Liver (tissue), 10 donors: ENCODE measurements at places on chromosomes 4 and X. TPM values are rescaled to one million over a fixed set of nuclear protein-coding genes. Genes with fewer than 3 reads are reported as not detected.

- no peak for DNase-seq
- H3K4me1 ChIP-seq, result no peaks in the 10 kb centered on the region
- H3K27ac ChIP-seq, result no peak overlapping the region
- H3K4me3 ChIP-seq, result no peak overlapping the region
These were observed 229.1 kb upstream of the FSTL5 start for GRCh38 chr4:162392946-162393345.

DNA sequence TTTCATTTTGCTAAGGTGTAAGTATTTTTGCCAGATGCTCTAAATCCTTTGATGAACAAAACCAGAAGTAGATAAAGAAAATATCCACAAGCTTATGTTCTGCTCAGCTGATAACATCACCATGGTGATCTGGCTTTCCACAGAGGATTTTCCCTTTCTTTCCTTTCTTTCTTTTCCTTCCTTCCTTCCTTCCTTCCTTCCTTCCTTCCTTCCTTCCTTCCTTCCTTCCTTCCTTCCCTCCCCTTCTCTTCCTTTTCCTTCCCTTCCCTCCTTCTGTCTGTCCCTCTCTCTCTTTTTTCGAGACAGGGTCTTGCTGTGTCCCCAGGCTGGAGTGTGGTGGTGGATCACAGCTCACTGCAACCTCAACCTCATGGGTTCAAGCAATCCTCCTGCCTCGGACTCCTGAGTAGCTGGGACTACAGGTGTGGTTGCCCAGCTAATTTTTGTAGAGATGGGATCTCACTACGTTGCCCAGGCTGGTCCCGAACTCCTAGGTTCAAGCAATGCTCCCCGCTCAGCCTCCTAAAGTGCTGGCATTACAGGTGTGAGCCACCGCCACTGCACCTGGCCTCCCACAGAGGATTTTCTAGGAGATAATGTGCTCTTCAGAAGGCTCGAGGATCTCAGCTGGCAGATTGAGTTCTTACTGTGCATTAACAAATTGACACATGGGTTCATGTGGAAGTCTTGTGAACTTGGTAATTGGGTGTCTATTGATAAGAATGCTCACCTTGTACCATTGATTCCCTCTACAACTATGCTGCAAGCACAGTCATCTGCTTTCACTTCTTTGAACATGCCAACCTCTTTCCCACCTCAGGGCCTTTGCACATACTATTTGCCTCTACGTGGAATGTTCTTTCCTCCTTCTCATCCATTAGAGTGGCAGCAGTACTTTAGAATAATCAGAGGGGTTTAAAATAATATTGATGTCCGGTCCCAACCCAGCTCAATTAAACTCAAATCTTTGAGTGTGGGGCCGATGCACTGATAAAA lies 1.4 kb upstream of the RHOH start:
- H3K4me3 ChIP-seq, result no peak overlapping the region
- no peak for DNase-seq
- H3K27me3 ChIP-seq, result no peaks in the 10 kb centered on the region
- peaks cover 4% of the 10 kb centered on the region for H3K4me1 ChIP-seq
- no peak overlapping the region for H3K27ac ChIP-seq

DNA sequence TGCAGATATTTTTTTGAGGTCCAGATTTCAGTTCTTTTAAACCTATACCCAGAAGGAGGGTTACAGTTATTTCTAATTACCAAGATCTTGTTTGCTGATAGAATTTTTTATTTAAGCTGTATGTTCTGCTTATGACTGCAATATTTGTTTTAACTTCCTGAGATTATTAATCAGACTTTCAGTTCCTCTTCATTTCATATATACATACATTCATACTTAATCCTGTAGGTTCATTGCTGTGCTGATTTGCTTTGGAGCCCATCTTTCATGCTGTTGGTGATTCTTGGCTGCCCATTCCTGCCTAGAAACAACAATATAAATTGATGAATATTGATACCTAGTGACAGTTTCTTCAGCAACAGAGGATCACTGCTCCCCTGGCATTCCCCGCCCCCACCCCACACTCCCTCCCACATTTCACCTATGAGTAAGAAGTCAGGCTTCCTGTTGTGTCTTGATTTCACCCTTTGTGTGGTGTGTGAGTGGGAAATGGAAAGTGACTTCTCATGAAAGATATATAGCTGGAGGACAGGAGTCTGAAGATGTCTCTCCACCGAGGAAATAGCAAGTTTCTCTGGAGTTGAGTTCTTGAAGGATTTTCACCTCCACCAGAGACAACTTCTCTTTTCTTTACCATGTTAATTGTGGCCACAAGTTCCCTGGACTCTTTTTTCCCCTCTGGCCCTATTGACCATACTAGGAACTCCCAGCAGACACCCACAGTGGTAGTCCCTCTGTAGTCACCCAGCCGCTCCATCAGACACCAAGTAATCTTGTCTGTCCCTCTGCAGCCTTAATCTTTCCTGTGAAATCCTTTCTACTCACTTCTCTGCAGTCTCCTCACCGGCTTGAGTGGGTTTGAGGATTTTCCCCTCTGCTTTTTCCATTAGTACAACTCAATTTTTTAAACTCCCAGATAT lies 118.4 kb downstream of the ASB9 start:
- no peaks in the 10 kb centered on the region for H3K27me3 ChIP-seq
- H3K27ac ChIP-seq, result no peak overlapping the region
- no peak for DNase-seq
- no peak overlapping the region for H3K4me3 ChIP-seq

DNA sequence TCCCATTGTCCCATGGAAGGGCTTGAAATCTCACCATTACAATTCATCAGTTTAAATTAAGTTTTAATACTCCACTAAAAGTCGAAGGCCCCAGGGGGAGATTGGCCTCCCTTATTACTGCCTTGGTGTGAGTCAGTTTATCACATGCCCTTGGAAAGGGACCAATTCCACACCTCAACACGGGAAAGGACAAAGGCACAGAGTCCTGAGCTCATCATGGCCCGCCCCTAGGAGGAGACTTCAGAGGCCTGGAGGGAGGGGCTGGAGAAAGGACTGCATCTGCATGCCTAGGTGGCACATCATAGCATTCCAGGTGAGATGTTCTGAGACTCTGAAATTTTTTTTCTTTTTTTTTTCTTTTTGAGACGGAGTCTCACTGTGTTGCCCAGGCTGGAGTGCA lies 2.8 kb upstream of the SEL1L3 start:
- H3K36me3 ChIP-seq, result no peaks in the 10 kb centered on the region
- H3K4me1 ChIP-seq, result peaks cover 6% of the 10 kb centered on the region
- no peak overlapping the region for H3K4me3 ChIP-seq
- no peaks in the 10 kb centered on the region for H3K27me3 ChIP-seq

DNA sequence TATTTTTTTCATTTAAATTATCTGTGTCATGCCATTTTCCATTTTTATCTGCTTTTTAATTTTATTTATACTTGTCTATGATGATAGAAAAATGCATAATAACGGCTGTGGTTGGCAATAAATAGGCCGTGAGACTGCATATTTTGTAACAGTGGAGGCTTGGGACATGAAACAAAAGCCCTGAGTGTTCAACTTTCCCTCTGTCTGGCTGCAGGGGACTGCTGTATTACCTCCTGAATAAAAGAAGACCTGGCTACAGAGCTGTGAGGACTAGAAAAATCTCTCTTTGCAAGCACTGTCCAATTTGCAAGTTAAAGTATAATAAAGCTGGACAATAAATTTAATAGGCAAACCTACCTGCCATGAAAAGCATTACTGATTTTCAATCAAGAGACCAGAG lies 82.1 kb downstream of the MAGEB10 start:
- no peak for DNase-seq
- no peaks in the 10 kb centered on the region for H3K4me1 ChIP-seq
- H3K27me3 ChIP-seq, result no peaks in the 10 kb centered on the region
- H3K36me3 ChIP-seq, result no peaks in the 10 kb centered on the region

EIF2S3 gene
- polyA plus RNA-seq, result 24.9 TPM
